Stimulated activated CD8-positive, alpha-beta memory T cell treated with anti-CD3 and anti-CD28 coated beads, Interleukin-7, amount 100 ng/mL, for 4 hours (primary cell): ENCODE measurements at places on chromosomes 7 and 10.

DNA sequence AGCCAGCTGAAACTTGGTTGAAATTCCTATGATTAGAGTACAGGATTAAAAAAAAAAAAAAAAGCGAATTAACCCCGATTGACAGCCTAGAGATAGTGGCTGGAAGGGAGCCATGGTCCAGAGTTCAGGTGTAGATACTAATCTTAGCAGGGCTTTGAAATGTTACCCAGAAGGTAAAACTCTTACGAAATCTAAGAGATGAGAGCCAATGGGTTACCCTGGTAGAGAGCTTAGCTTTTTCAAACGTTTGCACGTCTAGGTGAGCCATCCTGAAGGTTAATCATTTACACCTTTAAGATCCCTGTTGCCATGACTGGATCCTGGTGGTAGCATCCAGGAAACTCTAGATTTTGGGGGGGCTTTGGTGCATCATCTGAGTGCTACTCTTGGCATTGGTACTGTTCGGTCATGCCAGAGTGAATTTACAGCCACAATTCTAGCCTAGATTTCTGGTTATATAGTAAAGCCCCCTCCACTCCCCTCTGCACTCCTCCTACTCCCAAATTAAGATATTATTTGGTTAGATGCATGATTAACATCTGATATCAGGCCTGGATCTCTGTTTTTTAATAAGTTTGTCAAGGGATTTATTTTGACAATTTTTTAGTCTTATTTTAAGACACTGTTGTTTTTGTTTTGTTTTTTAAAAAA lies 1.2 kb downstream of the AGFG2 start:
- DNase-seq: no peak

GRCh38 chr7:84781838-84782237 lies 405.0 kb downstream of the SEMA3D start:
- no peak for DNase-seq

GRCh38 chr7:144785521-144785920 lies 50.3 kb downstream of the TPK1 start:
- no peak for DNase-seq

DNA sequence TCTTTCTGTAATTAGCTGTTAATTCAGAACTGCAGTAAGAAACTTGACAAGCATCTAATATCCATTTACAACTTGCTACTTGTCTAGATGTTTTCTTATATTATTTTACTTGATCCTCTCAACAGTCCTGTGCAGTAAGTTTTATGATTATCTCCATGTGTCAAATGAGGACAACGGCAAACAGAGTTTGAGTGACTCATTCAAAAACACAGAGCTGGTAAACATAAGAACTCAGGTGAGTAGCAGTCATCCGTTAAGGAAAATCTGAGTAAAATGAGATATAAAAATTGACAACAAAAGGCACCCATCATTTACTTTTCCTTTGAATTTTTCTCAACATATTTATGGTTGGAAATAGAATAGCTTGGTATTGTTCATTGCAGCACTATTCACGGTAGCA lies 19.0 kb upstream of the TARP start:
- no peak for DNase-seq

- no peak for DNase-seq
Observed at GRCh38 chr10:44752451-44753441, 158.4 kb upstream of the TMEM72 start.

- no peak for DNase-seq
Observed at GRCh38 chr10:77328272-77328816, 309.3 kb downstream of the KCNMA1 start.

- DNase-seq: no peak
Observed at GRCh38 chr10:58515291-58515941, 2.7 kb downstream of the BICC1 start.

DNA sequence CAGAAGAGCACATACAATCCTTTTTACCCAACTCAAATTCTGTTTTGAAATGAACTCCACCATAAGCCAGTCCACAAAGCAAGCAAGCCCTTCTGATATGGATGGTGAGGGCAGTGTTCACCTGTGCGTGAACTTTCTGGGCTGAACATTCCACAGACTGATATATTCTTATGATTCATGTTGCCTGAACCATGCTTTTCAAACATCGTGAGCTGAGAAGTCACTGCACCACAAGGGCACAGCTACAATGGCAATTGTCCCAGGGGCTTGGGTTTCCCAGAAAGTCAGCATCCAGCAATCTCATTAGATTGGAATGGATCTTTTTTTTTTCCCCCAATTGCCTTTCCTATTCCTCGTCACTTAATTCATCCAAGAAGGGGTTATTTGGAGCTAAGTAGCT lies 86.9 kb upstream of the ZNF438 start:
- no peak for DNase-seq

- no peak for DNase-seq
Observed at GRCh38 chr10:22340329-22341189, 4.7 kb upstream of the SPAG6 start.

GRCh38 chr10:4662576-4663161 lies 163.3 kb upstream of the AKR1E2 start:
- no peak for DNase-seq

- no peak for DNase-seq
Observed at GRCh38 chr7:48192996-48193395, 21.7 kb downstream of the ABCA13 start.

DNA sequence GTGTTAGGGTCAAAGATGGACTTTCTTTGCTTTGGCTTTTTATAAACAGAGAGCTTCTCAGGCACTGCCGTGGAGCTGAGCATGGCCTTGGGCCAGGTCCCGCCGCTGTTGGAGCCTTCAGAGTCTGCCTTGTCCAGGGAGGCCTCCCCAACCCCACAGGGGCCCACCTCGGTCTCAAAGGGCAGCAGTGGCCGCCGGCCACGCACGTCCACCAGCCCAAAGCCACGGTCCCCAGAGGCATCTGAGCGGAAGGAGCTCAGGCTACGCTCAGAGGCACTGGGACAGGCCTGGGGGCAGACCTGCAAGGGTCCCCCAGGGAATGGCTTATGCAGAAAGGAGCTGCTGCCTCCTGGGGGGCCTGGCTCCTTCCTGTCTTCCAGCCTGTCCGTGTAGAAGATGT lies 105.0 kb downstream of the DLG5 start:
- DNase-seq: no peak

GRCh38 chr10:122164815-122165483 lies 106.1 kb upstream of the BTBD16 start:
- no peak for DNase-seq

DNA sequence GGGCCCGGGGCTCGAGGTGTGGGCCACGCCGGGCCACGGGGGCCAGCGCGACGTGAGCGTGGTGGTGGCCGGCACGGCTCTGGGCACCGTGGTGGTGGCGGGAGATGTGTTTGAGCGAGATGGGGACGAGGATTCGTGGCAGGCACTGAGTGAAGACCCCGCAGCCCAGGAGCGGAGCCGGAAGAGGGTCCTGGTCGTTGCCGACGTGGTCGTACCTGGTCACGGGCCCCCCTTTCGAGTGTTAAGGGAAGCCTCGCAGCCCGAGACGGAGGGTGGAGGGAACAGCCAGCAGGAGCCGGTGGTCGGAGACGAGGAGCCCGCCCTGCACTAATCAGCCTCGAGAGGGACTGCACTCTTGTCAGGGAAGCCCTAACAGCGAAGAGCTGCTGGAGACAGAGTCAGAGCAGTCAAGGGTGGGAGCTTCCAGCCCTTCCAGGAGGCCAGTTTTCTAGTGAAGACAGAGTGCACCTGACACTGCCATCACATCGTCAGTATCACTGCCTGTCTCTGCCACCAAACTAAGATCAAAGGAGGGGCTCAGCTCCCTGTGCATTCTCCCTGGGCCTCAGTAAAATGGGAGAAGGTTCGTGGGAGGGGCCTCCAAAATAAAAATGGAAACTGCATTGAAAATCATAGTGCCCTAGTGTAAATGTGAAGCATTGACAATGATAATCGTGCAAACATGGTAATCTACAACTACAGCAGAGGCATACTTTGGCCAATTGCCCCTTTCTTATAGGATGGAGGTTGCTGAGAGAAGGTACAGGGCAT lies 1.3 kb downstream of the MBLAC1 start:
- no peak for DNase-seq

DNA sequence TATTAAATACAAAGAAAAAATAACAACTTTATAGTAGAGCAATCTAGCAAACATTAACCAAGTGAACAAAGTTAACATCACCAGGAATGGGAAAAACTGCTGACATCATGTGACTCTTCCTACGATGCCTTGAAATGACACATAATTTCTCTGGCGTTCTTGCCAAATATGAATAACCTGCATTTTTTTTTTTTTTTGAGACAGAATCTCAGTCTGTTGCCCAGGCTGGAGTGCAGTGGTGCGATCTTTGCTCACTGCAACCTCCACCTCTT lies 126.5 kb upstream of the VKORC1L1 start:
- no peak for DNase-seq

GRCh38 chr10:91242940-91243339 lies 22.5 kb downstream of the PCGF5 start:
- no peak for DNase-seq

- DNase-seq: no peak
Observed at GRCh38 chr10:96271016-96271815, at the start of gene BLNK. Gene BLNK, minus strand, starts transcription at chr10:96271569. Its CDS starts 171 bp downstream, at chr10:96271398.

- no peak for DNase-seq
Observed at GRCh38 chr7:50661345-50662040, 96.3 kb upstream of the DDC start.

DNA sequence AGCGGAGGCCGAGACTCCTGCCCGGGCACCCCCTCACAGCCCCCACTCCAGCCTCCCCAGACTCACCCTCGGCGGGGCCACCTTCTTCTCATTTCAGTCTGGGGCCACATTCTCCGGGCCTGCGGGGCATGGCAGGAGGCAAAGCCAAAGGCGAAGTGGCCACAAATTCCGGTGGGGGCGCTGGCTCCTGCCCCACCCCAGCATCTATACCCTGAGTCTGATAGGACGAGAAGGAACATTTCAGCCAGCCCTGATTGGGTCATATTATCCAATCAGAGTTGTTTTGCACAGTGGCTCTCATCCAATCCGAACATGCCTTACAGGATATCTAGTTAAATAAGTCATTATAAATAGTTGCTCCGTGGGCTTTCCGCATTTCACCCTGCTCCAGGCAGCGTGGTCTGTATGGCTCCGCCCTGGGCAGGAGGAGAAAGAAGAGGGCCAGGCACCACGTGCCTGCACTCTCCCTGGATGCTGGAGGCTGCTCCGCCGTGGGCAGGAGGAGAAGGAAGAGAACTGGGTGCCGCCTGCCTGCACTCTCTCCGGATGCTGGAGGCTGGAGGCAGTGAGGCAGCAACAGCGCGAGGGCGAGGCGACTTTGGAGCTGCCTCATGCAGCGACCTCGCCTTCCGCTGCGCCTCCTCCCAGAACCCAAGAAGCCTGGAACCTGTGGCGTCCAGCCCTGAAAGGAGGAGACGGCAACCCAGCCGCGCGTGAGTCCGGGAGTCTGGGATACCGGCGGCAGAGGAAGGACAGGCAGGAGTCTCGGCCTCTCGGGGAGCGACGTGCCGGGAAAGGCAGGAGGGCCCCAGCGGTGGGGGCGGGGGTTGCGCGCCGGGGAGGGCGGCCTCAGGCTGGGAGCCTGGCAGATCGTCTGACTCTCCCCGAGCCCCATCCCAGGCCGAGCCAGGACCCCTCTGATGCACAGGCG lies 162.9 kb downstream of the ZNF33B start:
- DNase-seq: no peak

- no peak for DNase-seq
Observed at GRCh38 chr7:36127075-36127740, 25.8 kb upstream of the EEPD1 start.

DNA sequence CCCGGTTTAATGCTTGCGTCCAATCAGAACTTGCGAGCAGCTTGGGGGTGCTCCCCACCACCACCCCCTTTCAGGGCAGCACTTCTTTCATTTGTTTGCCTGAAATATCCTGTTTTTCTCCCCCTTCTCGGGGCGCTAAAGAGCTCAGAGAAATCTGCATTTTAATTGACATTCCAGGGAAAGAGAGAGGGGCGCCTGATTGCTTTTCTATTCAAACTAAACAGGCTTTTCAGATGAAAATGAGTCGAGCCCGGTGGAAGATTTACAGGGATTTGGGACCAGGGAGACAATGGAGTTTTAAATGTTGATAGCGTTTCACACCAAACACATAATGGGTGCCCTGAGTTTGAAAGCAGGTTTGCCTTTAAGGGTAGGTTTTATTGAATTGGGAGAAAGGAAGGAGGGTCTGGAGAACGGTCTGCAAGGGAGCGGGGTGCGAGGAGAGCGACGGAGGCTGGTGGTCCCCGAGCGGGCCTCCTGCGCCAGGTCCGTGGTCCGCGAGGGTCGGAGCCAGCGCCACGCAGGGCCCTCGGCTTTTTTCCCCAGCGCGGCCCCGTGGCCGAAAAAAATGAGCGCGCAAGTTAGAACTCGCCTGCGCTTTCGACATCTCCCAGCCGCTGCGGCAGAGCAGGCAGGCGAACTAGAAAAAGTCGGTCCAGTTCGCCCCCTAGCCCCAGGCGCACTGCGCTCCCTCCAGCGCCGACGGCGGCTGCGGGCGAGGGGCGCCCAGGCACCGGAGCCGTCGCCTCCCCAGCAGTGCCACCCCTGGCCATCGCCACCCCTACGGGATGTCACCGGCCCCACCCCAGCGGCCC lies 1.3 kb downstream of the FGFR2 start:
- no peak for DNase-seq

- no peak for DNase-seq
Observed at GRCh38 chr10:133613699-133614098, 12.9 kb downstream of the FRG2B start.

- no peak for DNase-seq
Observed at GRCh38 chr7:155653803-155654202, 9.3 kb downstream of the RBM33 start.

DNA sequence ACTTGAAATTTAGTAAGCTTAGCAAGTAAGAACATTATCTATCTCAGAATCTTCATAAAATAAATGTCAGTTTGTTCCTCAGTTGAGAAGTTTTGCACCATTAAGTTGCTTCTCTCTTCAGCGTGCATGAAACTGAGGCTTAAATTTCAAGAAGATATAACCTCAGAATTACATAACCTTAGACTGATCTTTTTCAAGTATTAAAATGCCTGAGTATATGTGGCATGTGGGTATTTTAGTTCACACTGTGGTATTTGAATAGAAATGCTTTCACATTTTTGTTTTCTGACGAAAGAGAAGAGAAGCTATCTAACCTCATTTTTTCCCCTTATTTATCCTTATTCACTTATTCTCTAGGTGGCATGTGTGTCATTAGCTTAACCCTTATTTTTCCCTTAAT lies 104.1 kb downstream of the PHF14 start:
- no peak for DNase-seq

DNA sequence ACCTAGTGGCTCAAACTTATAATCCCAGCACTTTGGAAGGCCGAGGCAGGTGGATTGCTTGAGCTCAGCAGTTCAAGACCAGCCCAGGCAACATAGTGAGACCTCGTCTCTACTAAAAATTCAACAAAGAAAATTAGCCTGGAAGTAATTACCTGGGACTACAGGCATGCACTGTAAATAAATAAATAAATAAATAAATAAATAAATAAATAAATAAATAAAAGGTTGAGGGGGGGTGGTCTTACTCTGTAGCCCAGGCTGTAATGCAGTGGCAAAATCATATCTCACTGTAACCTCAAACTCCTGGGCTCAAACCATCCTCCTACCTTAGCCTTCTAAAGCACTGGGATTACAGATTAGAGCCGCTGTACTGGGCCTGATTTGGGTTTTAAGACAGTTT lies 50.5 kb downstream of the RALA start:
- no peak for DNase-seq
